Occipital lobe (tissue), 3 donors: ENCODE measurements at places on chromosomes 7 and 10. TPM values are rescaled to one million over a fixed set of nuclear protein-coding genes. Genes with fewer than 3 reads are reported as not detected.

OPALIN gene
- total RNA-seq, result not detected

DNA sequence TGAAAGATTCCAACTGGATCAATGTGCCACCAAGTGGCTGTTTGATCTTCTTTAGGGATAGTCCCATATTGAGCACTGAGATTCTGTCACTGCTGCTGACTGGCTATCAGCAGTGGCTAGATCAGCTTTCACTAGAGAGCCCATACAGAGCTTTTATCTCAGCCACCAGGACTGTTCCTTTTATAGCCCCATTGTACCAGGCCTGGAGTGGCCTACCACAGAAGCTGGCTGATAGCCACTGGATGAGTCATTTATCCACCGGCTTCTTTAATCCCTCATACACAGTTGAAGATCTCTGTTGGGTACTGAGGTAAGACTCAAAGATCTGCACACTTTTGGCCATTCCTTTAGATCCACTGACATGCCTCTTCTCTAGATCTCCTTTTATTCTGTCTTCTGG, 1101.1 kb downstream of the SORCS3 start:
- DNase-seq, result no peak

DNA sequence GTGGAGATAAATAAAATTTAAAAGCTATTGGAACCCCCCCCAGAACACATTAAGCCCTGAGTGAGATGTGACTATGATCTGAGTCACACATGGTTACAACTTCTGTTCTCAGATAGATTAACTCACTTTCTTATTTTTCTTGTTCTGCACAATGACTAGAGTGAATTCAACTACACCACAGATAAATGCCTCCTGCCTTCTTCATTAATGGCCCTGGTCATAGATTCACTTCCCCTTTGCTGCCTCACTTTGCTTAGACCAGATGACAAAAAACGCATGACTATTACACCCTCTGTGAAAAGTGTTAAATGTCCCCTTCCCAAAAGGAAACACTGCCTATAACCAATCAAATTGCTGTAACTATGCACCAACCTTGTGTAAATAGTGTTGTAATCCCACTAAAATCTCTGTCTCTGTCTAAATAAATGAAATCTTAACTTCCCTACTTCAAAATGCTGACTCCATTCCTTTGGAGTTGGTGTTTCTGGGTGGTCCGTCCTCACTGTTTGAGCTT, 49.4 kb downstream of the AKR1D1 start:
- no peak for DNase-seq

- no peak for DNase-seq
Measured at GRCh38 chr10:72953687-72954086, 919 bp downstream of the PLA2G12B start.

AKR1C8 gene
- 0.78 TPM for total RNA-seq

DNA sequence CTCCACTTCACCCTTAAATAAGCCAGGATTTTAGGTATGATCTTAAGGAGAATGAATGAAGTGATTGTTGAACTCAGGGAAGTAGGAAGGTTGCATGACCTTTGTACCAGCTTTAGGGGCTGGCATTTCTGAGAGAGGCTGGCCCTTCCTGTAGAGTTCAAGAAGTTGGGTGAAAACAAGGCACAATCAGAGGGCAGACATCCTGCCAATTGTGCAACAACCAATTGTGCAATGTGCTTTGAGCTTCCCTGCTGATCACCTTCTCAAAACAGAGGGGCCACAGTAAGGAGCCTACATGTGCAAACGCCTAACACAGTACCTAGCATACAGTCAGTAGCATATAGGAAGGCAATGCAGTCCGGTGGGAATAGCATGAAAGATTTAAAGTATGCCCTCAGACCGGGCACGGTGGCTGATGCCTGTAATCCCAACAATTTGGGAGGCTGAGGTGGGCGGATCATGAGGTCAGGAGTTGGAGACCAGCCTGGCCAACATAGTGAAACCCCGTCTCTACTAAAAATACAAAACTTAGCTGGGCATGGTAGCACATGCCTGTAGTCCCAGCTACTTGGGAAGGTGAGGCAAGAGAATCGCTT, 5.4 kb downstream of the CPVL start:
- no peak for DNase-seq

DNA sequence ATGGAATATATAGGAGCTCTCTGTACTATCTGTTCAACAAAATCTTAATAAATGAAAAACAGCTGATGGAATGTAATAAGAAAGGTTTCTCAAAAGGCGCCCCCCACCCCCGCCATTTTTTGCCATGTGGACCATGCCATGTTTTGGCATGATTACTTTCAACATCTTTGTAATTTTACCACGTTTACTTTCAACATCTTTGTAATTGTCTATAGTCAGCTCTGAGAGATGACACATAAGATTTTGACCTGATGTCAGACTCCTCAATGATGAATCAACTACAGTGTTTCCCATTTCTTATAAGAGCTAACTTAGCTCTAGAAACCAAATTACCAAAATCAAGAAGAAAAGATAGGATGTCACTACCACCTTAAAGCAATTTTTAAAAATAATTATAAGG, 144.9 kb upstream of the AHR start:
- no peak for DNase-seq

- DNase-seq, result no peak
Measured at GRCh38 chr7:105877736-105878135, 1.3 kb upstream of the ATXN7L1 start.

GPR146 gene
- 6.7 TPM for total RNA-seq

DNA sequence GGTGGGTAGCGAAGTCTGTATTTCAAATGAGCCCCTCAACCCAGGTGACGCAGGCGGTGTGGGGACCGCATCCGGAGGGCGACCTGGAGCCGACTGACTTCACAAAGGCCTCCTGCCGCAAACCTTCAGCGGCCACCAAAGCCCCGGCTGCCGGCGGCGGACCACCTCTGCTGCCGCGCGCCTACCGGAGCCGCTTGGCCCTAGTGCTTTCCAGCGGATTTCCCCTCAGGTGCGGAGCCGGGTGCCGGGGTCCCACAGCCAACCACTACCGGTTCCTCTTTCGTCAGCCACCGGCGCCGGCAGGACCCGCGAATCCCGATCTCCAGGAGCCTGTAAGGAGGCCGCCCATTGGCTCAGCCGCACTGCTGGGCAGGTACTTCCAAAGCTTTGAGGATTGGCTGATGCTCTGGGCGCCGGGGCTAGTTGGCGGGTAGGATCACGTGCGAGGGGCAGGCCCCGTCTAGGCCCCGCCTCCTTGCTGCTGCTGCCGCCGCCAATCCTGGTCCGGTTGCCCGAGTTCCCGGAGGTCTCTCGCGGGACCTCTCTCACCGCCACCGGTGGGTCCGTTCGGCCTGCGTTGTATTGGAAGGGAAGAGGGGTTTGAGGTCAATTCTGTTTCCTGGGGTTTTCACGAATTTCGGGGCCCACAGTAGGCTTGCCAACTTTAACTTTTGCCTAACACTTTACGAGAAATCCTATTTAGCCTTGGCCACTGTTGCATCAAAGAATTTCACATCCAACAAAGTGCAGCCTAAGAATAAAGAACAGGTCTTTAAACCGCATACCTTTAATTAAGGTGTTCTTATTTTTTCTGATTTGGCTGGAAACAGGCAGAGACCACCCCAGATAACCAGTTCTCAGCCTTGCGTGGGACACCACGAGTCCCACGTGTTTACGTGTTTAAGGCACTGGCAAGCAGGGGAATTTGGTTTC, at the start of gene GSTO2:
Gene GSTO2 (plus strand): TSS at position 472 of the 933 bp plus-strand sequence. CDS start 5,732 bp downstream, outside the sequence.
- peak; percentile 99 for DNase-seq

GRCh38 chr7:55552320-55553023, 19.8 kb downstream of the VOPP1 start:
- DNase-seq, result peak; percentile 53

- no peak for DNase-seq
Measured at GRCh38 chr10:98006266-98006665, 24.2 kb downstream of the CRTAC1 start.

GRCh38 chr7:138186951-138187351, 110.7 kb downstream of the AKR1D1 start:
- peak; percentile 12 for DNase-seq

CDK13 gene
- total RNA-seq, result 161 TPM

DNA sequence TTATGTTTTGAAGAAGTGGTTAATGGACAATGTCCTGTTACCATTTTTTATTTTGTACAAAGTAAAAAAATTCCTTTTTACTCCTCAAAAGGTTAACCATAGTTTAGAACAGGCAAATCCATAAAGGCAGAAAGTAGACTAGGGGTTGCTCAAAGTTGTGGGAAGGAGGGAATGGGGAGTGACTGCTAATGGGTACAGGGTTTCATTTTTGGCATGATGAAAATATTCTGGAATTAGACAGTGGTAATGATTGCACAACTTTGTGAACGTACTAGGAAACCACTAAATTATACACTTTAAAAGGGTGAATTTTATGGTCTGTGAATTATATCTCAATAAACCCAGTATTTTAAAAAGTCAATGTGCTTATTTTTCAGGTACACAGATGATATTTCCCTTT, 35.4 kb upstream of the CDK14 start:
- DNase-seq, result no peak

DNA sequence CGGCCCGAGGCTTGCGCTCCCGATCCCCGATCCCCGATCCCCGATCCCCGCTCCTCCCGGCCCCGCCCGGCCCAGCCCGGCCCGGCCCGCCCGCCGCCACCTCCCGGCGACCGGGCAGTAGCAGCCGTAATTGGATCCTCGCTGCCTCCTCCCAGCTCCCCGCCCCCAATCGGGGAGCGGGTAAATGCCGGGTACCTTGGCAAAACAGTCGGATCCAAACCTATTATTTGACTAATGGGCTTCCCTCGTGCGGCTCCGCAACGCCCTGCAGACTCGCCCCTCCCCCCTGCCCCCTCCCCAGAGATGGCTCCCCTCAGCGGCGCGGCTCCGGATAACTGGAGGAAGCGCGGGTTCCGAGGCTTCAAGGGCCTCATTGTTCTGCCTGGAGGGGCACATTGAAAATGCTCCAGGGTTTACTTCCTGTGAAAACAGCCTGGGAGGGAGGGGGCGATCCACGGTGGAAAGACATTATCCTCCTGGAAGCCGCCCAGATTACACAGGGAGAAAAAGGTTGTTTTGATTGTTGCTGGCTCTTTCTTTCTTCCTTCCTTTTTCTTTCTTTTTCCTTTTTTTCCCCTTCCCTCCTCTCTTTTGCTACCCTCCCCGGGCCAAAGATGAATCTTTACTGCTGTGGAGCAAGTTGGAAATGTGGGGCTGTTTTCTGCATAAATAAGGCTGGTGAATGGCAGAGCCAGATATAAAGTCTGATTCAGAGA, 94.7 kb upstream of the ZMIZ1 start:
- peak; percentile 82 for DNase-seq

RPEL1 gene
- total RNA-seq, result 0.16 TPM

CYP2C9 gene
- not detected for total RNA-seq
